ENCODE measurements at places on chromosomes 5 and 9.
A peak's percentile ranks its signal among the peaks of the same experiment; 100 is the strongest.

- DNase-seq, result peak; percentile 81
These were observed 12.5 kb upstream of the ZSWIM6 start for GRCh38 chr5:61319388-61320146.

GRCh38 chr5:103114440-103114839 is 5.5 kb downstream of the GIN1 start:
- DNase-seq, result no peak

DNA sequence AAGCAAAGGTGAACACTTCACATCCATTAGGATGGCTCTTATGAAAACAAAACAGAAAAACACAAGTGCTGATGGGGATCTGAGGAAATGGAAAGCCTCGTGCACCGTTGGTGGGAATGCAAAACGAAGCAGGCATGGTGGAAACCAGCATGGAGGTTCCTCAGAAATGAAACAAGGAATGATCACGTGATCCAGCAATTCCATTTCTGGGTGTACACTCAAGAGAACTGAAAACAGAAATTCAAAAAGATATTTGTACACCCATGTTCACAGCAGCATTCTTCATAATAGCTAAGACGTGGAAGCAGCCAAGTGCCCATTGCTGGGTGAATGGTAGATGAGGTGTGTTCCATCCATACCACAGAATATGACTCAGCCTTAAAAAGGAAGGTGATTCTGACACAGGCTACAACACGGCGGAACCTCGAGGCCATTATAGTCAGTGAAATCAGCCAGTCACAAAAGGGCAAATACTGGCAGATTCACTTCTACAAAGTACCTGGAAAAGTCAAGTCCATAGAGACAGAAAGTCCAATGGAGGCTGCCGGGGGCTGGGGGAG is 87.2 kb upstream of the RAPGEF1 start:
- no peak for DNase-seq

DNA sequence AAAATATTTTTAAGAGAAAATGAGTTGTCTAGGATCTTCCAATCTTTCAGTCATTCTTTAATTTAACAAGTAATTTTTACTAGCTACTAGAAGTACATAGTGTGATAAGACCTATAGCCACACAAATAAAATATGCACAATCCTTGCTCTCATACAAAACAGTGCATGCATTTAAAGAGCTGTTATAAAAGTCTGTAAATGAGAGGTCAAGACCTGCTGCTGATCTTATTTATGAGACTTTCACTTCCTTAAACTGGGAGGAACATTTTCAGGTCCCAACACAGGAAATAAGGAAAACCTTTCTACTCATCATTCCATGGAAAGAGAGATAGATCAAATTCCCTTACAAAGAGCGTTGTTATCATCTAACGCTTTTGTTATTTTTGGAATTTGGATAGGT is 54.2 kb upstream of the PAM start:
- no peak for DNase-seq

DNA sequence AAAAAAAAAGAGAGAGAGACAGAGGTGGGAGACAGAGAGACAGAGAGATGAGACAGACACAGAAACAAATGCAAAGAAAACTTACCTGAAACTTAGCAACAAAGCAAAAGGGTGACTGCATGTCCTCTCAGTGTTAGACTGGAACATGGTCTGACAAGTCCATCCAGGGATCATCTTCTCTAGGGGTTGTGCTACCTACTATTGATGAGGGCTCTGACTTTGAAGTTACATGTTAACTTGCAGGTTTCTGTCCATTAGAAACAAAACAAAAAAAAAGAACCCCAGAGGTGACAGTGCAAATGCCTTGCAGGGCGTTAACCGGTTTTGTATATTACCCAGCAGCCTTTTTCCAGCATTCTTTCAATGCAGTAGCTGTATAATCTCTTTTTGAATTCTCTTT is 13.6 kb upstream of the SPARC start:
- no peak for DNase-seq

DNA sequence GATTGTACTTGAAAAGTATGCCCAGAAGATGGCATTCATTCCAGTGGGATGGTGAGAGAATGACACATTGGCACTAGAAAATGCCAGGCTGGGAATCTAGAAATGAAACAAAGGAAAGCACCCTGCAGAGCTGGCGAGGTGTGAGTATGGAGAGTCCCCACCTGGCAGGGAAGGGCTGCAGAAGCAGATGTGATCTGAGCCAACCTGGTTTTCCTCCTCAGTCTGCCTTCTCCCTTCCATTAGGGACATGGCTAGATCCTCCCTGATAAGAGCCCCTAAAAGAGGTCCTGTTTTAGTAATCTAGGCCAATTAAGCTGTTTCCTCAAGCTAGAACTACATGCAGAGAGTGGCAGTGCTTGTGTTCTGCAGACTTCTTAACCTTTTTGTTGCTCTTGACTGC is 24.7 kb upstream of the TNFSF15 start:
- no peak for DNase-seq

- peak; percentile 39 for DNase-seq
These were observed 439.3 kb upstream of the KLF4 start for GRCh38 chr9:107928701-107929371.

DNA sequence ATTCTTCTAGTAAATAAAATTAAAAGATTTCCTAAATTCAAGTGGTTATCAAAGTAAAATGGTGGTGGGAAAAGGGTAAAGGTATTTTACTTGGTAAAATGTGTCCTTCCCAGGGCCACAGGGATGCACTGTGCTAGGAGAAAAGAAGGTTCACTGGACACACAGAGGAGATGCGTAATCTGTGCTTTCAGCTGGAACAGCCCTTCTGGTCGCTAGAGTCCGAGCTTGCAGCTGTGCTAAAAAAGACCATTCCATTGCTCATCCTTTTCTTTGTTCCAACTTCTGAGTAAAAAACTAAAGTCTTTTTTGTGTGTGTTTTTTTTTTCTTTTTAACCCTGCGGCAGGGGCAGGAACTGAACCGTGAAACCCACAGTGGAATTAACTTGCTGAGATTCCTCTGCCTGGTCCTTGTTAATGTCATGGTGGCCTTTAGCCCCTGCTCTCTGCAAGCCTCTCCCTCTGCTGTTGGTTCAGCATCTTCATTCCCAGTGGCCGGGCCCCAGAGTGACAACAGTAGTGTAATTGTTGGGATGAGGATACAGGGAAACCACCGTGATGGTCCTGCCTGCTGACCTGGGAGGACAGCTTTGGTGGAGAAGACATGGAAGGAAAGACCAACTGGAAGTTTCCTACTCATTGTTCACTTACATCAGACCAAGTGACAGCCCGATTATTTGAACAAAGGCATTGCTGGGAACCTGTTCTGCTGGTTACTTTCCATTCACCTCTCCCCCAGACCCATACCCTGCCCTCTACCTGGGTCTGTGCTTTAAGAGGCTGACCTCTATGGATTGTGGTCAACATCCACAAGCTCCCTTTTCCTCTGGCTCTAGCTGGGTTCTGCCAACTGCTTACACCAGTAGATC is 31.9 kb upstream of the FSTL4 start:
- no peak for DNase-seq

DNA sequence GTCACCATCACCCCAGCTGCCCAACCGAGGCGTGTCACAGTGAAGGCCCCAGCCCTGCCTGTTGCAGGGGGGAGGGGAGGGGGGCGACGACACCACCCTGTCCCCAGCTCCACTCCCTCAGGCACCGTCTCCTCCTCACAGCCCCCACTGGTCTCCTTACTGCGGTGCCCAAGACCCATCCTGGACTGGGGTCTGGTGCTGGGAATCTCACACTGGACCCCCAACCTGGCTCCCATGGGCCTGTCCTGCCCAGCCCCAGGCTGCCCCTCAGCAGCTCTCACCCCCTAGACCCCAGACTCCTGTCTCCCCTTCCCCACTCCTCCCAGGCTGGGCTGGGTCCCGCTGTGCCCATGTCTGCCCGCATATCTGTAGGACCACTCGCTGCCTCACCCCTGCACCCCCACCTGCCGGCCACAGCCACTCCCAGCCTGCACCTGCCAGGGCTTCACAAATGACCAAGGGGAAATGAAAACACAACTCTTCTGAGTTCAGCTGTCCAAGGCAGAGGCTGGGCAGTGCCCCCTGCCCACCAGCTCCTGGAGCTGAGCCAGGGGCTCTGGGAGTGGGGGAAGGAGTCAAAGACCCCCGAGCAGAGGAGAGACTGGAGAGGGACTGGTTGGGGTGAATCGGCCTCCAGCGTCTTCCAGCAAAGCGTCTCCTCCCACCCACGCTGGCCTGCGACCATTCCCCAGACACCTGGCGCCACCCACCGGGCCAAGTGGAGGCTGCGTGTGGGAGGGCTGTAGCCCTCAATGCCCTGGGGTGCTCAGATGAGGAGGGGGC is 32.6 kb upstream of the EGFL7 start:
- peak; percentile 64 for DNase-seq

DNA sequence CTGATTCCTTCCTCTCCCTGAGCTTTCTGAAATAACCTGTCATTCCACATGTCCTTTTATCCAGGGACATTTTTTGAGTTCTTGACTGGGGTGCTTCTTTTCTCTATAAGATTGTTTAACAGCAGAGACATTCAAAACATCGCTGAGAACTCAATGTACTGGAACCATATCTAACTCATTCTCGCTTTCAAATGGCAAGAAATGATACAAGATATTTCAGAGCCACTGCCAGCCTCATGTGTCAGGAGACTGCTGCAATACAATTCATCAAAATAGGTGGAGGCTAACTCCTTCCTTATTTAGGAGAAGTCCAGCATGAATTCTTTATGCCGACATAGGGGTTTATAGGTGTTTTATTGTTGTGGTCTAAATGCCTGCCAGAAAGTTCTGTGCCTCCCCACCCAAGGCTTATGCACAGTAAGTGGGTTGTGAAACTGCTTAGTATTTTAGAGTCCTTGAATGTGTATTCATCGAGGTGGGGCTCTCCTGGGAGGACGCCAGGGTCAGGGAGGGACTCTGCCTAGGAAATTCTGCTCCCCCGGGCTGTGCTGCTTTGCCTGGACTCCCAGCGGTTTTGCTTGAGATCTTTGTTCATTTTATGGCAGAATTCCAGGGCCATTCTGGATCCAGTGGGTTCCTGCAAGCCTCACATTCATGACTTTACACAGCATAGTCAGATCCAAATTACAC is 53.9 kb downstream of the ZNF474 start:
- DNase-seq, result no peak

DNA sequence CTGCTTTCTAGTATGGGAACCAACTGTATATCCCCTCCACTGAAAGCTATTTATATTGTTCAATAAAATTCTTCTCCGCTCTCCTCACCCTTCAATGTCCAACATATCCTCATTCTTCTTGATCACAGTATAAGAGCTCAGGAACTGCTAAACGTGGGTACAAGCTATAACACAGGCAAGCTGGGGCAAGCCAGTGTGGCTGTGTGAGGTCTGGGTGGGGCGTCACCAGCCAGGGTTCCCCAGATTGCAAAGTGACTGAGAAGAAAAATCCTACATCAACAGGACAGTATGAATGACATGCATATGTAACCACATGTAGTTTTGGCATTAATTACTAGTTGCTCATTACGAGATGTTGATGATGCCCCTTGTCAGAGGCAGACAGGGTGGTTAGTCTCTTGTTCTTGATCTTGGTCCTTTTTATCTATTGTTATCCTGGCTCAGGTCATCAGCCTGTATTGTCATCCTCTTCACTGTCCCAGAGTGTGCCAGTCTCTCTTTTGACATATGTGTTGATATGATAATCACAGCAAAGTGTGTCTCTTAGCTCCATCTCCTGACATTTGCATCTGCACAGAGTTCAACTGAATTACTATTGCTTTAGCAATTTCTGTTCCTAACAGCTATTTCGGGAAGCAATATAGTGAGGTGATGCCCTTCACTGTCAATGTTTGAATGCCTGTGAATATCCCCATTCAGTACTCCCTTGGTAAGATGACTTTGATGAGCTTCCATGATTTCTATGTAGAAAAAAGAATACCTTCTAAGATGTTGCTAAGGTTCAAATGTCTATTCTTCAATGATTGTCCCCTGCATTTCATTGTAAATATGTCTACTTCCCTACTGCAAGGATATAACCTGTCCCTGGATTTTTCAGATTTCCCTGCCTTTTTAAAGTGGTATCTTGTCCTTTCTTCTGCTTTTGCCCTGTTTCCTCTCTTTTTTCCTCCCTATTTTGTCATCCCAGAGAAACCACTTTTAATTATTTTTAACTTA is 140.3 kb downstream of the MAT2B start:
- DNase-seq, result no peak

GRCh38 chr9:33233626-33234342 is 6.2 kb upstream of the SPINK4 start:
- no peak for DNase-seq

- no peak for DNase-seq
These were observed 407.0 kb upstream of the GRAMD2B start for GRCh38 chr5:126016256-126016655.

GRCh38 chr9:134662143-134662876 is 20.7 kb downstream of the COL5A1 start:
- DNase-seq, result no peak

DNA sequence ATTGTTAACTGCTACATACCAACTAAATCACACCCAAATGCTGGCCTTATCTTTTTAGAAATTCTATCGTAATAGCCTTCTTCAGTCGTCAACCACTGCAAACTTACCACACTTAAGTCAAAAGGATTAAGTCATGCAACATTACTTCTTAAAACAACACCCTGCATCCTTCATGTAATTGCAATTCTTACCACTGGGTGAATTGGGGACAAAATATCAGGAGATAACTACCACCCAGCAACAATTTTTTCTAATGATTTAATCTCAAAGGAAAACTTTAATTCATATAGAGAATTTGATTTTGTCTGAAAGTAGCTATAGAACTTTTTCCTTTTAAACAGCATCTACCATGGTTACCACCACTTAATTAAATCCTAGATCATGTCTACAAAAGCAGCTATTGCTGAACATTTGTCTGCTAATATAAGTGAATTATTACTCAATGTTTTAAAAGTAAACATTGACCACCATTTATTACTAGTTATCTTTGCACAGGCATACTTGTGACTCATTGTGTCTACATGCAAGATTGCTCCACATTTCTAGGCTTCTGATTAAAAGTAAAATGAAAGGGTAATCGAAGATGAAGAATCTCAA is 10.5 kb downstream of the MLLT3 start:
- peak; percentile 27 for DNase-seq

- no peak for DNase-seq
These were observed 221.6 kb upstream of the SLC30A5 start for GRCh38 chr5:68872088-68872839.

- no peak for DNase-seq
These were observed 197.8 kb downstream of the TTLL11 start for GRCh38 chr9:121895358-121895757.

DNA sequence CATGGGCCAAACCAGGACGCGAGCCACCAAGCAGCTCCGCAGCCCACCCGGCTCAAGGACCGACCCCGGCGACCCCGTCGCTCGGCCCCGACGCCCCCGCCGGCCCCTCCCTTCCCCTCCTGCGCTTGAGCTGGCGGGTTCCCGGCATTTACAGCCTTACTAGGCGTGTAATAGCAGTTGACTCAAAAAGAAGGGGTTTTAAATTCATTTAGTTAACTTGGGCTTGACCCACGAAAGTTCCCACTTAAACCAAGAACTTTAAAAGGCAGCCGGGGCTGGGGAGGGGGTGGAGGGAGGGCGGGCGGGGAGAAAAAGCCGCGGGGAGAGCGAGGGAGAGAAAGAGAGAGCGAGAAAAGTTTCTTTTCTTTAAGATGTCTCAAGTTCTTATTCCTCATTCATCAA is 636 bp downstream of the PRDM12 start:
- no peak for DNase-seq

- no peak for DNase-seq
These were observed 60.7 kb upstream of the NIPBL start for GRCh38 chr5:36815871-36816270.

Measured in suppressor macrophage treated with lipopolysaccharide for 4 hours (primary cell).